AG04450 (cell line): ENCODE measurements at places on chromosomes 12 and 14. TPM values are rescaled to one million over a fixed set of nuclear protein-coding genes. Genes with fewer than 3 reads are reported as not detected.

The KCNA5 gene
- not detected in 2 replicates for polyA plus RNA-seq

The BCL11B gene
- not detected in 2 replicates for polyA plus RNA-seq

The KLHL33 gene
- polyA plus RNA-seq: 0.06 and 0.09 TPM in 2 replicates

The TAS2R46 gene
- polyA plus RNA-seq: 0.30 TPM in 1 of 2 replicates, not detected in the other

The HHIPL1 gene
- 1.1 and 1.2 TPM in 2 replicates for polyA plus RNA-seq

The USP44 gene
- 53.9 and 62.0 TPM in 2 replicates for polyA plus RNA-seq

The GRIP1 gene
- polyA plus RNA-seq: not detected in 2 replicates

The CATSPERB gene
- not detected in 2 replicates for polyA plus RNA-seq
